Stimulated activated CD4-positive, alpha-beta T cell treated with anti-CD3 and anti-CD28 coated beads, Interleukin-12 subunit alpha, Interleukin-12 subunit beta, amount 100 ng/mL, for 48 hours (primary cell): ENCODE measurements at places on chromosomes 4 and X.

GRCh38 chrX:129934952-129935351 is 29.0 kb downstream of the UTP14A start:
- no peak for DNase-seq

- no peak for DNase-seq
Measured at GRCh38 chrX:34893741-34894140, 48.9 kb upstream of the FAM47B start.

GRCh38 chr4:130288576-130288975 is 1192.6 kb downstream of the C4orf33 start:
- no peak for DNase-seq

- no peak for DNase-seq
Measured at GRCh38 chrX:39820938-39821708, 276.6 kb downstream of the BCOR start.

- DNase-seq, result no peak
Measured at GRCh38 chr4:113052379-113052951, 3.0 kb downstream of the ANK2 start.
